ENCODE measurements at places on chromosomes 11 and 22.

- DNase-seq: no peak
Observed at GRCh38 chr11:111272420-111272819, 25.9 kb upstream of the POU2AF3 start.

GRCh38 chr11:2444821-2445745 lies at the start of gene KCNQ1:
Gene KCNQ1 (plus strand): TSS chr11:2445008. CDS start chr11:2445099, 91 bp downstream.
- DNase-seq: no peak

DNA sequence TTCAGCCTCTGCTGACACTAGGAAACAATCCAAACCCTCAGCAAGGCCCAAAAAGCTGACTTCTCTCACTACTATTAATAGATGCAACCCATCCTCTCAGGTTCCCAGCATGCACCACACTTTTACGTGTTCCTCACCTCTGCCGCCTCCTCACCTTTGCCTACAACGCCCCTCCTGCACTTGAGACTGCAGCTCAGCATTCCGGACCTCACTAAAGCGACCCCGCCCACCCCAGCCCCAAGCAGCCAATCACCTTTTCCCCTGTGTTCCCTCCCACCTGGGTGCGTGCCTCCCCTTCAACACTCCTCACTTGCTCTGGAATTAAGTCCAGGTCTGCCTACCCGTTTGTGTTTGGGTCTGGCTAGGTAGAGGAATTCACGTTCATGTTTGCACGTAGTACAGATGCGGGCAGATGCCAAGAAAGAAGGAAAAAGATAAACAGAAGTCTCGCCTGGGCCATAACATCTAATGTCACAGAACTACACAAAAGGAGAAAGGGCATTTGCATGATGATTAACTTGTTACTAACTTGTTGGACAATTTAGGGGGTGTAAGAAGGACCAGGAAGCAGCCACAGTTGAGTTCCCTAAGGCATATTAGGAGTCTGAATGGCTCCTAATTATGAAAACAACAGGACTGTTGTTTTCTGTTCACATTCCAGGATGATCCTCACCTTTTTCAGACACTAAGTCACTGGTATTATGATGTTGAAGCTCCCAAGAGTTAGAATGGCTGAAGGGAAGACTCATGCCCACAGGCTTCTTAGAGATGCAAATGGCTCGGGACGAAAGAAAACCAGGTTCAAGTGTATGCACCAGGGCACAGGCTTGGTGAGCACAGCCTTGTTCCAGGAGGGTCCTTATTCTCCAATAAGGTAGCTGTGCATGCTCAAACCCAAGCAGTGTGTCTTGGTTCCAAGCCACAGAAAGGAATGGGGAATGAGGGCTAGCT lies 102.2 kb downstream of the MICAL3 start:
- no peak for DNase-seq

- no peak for DNase-seq
Observed at GRCh38 chr11:13338427-13339069, 61.0 kb downstream of the BMAL1 start.

- no peak for DNase-seq
Observed at GRCh38 chr11:82308979-82309378, 424.7 kb downstream of the FAM181B start.

GRCh38 chr11:8907116-8907515 lies 3.9 kb upstream of the AKIP1 start:
- no peak for DNase-seq

DNA sequence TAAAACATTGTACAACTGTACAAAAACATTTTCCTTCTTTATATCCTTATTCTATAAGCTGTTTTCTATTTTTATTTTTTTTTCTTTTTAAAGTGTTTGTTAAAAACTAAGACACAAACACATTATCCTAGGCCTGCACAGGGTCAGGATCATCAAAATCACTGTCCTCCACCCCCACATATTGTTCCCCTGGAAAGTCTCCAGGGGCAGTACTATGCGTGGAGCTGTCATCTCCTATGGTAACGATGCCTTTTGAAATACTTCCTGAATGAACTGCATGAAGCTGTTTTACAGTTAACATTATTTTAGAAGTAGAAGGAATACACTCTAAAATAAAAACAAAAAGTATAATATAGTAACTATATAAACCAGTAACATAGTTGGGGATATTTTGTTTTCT lies 67.2 kb downstream of the ZC3H12C start:
- no peak for DNase-seq

DNA sequence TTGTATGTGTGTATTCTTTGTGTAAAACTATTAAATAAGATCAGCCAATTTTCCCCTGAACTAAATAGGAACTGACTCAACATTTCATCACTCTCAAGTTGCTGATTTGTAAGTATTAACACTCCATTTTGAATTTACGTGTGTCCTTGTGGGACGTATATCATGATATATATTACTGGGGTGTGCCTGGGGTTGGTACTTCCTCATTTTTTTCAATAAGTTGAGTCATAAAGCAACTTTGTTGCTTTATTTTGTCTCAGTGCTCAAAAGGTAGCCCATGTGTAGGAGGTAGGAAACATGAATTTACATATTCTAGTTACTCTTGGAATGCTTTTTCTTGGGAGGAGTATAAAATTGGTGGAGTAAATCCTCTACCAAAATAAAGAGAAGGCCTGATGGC lies 193.9 kb upstream of the RAG2 start:
- DNase-seq: no peak

DNA sequence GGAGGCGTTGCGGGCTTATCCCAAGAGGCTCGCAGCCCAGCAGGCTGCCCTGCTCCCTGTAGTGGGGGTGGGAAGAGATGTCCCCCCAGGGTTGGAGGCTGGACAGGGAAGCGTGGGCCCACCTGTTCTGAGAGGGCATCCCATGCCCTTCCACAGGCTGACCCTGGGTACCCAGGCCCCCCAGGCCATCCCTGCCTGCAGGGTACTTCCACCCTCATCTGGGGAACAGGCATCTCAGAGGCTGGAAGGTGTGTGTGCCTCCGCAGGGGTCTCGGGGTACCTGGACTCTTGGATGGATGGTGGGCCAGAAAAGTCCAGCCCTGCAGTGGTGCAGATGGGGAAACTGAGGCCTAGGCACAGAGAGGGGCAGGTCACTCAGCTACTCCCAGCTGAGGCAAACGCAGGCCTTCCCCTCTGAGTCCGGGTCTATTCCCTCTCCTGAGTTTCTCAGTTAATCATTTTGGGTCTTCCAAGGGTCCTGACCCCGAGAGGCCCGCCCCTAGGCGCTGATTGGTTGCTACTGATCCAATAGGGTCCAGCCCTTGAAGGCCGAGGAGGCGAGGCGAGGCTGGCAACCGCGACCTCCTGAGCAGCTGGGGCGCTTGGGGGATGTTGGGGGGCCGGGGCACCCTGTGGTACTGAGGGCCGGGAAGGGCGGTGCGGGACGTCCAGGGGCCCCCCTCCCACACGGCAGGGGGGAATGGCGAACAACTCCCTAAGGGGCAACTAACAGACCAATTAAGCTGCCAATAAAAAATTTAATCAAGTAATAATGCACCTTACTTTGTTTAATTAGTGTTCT lies 23.8 kb downstream of the FLRT1 start:
- DNase-seq: no peak

- no peak for DNase-seq
Observed at GRCh38 chr22:30362651-30363281, 6.0 kb downstream of the CCDC157 start.

- no peak for DNase-seq
Observed at GRCh38 chr11:12199231-12199948, 89.0 kb downstream of the MICAL2 start.

- DNase-seq: no peak
Observed at GRCh38 chr22:37631448-37632173, 7.9 kb upstream of the SH3BP1 start.

GRCh38 chr11:63574856-63575602 lies 11.8 kb upstream of the PLAAT2 start:
- DNase-seq: no peak

DNA sequence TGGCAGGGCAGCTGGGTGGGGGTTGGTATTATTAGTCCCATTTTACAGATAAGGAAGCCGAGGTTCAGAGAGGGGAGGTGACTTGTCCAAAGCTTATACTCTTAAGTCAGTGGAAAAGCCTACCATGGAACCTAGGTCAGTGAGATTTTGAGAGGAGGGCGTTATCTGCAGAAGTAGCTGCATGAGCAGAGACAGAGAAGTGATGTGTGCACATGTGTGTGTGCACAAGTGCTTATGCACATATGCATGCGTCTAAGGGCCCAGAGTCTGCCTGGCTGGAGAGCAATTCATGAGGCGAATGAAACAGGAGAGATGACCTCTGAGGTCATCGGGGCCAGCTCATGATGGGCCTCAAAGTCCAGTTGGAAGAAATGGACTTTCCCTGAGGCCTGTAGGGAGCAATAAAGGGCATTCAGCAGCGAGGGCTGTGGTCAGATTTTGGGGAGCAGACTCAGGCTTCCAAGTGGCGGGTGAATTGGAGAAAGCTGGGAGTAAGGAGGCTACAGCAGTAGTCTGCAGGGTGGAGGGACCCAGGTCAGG lies 8.2 kb downstream of the PLEKHB1 start:
- DNase-seq: no peak

DNA sequence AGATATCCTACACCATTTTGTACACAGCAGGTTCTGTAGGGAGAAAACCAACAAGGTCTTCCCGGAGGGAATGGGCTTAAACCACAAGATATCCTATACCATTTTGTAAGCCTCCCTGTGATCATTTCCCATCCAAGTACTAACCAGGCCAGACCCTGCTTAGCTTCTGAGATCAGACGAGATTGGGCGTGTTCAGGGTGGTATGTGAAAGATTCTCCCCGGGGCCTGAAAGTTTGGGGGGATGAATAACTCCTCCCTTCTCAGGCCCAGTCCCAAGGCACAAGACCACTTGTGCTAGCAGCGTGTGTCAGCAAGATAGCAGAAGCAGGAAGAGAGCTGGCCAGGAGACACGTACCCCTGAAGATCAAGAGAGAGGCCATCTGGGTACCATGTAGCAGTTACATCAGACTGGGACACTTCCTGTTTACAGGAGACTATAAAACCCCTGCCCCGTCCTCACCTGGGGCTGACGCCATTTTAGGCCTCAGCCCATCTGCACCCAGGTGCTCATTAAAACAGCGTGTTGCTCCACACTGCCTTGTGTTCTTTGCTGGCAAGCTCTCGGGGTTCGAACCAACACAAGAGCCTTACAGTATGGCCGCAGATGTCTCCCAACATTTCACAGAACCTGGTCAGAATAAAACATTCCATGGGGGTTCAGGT lies 17.3 kb downstream of the MIF start:
- no peak for DNase-seq

- no peak for DNase-seq
Observed at GRCh38 chr22:39612811-39613548, 42.4 kb downstream of the CACNA1I start.

- DNase-seq: no peak
Observed at GRCh38 chr22:22406445-22407027, 102.0 kb downstream of the ZNF280B start.

- DNase-seq: no peak
Observed at GRCh38 chr11:66470015-66470414, 3.3 kb downstream of the PELI3 start.

- DNase-seq: no peak
Observed at GRCh38 chr22:19430890-19431541, 517 bp downstream of the HIRA start.

- DNase-seq: no peak
Observed at GRCh38 chr11:79077702-79078330, 363.0 kb downstream of the TENM4 start.

GRCh38 chr11:44978961-44979331 lies 28.3 kb upstream of the TP53I11 start:
- DNase-seq: no peak

GRCh38 chr11:115324581-115325432 lies 179.4 kb downstream of the CADM1 start:
- no peak for DNase-seq
